ENCODE measurements at places on chromosomes 12 and 14.

GRCh38 chr14:96352708-96353107 lies 10.4 kb downstream of the ATG2B start:
- no peak for DNase-seq

GRCh38 chr12:123013185-123014095 lies 33.0 kb downstream of the ARL6IP4 start:
- no peak for DNase-seq

- DNase-seq = no peak
Observed at GRCh38 chr12:27534765-27535161, 10.8 kb downstream of the PPFIBP1 start.

DNA sequence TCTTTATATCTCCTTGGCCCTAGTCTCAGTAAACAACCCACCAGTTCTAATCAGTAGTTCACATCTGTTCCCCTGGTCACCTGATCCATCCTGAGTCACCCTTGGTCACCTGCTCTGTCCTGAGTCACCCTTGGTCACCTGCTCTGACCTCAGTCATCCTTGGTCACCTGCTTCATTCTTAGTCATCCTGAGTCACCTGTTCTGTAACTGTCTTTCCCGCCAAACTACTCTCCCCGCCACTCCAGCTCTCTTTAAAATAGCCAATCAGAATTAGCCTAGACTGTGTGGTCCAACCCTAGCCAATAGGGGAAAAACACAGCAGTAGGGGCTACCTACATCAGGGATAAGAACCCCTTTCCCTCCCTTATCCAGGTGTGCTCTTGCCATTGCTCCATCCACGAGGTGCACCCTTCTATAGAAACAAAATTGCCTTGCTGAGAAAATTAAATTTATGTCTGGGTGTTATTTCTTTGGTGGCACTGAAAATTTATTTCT lies 245.4 kb upstream of the DIO3 start:
- DNase-seq = no peak

DNA sequence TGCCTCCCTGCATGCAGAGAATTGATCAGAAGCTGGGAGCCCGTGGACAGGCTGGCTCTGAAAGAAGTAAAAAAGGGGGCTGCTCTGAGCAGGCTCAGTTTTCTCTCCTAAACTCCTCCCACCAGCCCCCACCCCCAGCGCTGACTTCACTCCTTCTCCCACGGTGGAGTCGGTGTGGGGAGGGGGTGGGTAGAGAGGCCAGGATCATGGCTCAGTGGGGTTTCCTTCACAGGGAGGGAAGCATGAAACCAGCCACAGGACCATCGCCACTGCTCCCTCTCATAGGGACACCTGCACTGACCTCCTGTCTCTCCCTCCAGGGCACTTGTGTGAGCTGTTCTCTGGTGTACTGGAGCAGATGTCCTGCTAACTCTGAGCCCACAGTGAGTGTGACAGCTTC lies 78.9 kb downstream of the STAB2 start:
- DNase-seq = no peak

- no peak for DNase-seq
Observed at GRCh38 chr14:98185036-98185435, 1087.0 kb downstream of the BCL11B start.

GRCh38 chr14:105385698-105386365 lies 12.5 kb upstream of the TEX22 start:
- DNase-seq = no peak

GRCh38 chr14:42110167-42110566 lies 503.5 kb downstream of the LRFN5 start:
- no peak for DNase-seq

GRCh38 chr14:76133103-76133502 lies 18.6 kb upstream of the GPATCH2L start:
- no peak for DNase-seq

GRCh38 chr12:121398355-121398754 lies 1.6 kb upstream of the RNF34 start:
- DNase-seq = no peak

DNA sequence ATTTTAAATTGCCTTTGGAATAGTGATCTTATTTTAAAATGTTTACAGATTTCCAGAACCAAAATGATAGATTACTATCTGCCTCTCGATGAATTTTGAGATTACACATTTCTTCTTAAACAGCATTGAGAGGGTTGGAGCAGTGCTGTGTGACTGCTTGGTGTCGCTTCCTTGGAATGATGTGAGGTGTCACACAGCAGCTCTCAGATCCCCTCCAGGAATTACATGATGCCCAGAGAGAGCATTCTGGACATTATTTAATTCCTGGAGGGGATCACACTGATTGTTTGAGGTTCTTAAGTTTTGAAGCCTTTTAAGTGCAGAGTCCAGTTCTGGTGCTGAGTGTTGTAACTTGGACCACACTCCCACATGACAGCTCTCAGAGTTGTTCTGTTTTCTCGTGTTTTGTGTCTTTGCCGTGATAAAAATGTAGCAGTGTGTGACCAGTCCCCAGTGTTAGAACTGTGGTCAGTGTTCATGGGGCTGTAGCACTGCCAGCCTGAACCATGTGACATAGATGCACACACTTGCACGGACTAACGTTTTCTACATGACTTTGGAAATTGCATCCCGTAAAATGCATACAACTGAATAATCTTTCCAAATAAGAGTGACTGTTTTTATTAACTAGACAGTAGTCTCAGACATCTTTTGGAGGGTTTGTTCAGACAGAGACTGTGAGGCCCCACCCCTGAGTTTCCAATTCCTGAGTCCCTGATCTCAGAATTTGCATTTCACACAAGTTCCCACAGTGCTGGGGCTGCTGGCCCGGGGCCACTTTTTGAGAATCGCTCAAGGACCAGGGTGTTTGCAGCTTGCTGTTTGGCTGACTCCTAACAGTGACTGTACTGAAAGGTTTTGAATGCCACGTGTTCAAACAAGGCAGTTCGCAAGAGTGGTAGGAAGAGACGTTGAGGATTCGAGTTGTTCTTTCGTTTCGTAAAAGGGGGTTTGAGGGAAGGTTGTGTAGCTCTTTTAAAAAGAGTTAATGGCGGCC lies 26.0 kb downstream of the XRCC3 start:
- DNase-seq = no peak

DNA sequence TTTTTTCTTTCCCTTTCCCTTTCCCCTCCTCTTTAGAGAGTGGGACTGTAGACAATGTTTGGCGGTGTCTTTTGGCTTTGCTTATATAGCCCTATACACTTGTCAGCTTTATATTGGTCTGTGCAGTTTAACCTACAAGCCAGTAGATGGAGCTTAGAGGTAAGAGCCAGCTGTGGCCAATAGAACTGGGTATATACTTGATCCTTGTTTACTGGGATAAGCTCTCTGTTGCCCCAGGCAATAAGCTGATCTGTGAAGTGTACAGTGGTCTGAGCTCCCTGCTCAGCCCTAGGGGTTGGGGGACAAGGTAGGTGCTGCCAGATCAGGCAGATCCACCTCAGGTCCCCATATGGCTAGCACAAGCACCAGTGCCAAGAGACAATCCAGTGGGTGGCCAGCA lies 434.1 kb downstream of the NOVA1 start:
- no peak for DNase-seq

DNA sequence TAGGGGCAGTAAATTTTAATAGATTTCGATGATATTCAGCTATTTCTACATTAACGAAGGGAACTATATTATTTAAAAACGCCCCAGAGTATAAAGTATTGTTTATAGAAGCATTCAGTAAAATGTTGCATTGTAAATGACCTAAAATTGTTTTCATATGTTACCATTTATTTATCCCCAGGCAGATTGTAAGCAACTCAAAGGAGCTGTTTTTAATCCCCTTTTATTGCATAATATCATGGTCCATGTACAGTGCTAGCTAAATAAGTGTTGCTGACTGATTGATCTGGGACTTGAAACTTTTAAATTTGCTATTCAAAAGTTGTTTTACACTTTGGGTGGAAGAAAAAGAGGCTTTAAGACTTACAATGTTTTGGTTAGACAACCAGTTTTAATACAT lies 199.0 kb upstream of the SLC38A2 start:
- no peak for DNase-seq

- no peak for DNase-seq
Observed at GRCh38 chr12:47709237-47709636, 3.4 kb upstream of the RPAP3 start.

GRCh38 chr12:56326533-56326932 lies 7.3 kb downstream of the PAN2 start:
- DNase-seq = no peak

GRCh38 chr14:56125772-56126636 lies 7.8 kb downstream of the PELI2 start:
- DNase-seq = no peak

DNA sequence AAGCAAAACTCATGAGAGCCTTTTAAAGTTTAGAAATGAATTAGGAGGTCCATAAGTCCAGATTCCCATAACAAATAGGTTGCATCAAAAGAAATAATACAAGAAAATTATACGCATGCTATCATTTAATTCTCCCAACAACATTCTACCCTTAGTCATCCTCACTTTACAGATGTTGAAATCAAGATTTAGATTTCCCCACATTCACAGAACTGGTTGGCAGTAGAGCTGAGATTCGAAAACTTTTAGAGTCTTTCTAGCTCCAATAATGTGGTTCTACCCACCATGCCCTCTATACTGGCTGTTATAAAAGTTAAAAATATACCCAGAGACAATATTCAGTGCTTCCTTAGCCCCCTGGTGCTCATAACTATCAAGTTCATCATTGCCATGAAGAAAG lies 56.6 kb upstream of the METAP2 start:
- no peak for DNase-seq

DNA sequence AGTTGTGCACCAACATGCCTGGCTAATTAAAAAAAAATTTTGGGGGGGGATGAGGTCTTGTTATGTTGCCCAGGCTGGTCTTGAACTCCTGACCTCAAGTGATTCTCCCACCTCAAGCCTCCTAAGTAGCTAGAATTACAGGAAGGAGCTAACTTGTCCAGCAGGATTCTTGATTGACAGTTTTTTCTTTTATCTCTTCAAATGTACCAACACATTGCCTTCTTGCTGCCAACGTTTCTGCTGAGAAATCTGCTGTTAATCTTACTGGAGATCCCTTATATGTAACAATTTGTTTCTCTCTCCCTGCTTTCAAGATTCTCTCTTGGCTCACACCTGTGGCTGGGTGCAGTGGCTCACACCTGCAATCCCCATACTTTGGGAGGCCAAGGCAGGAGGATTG lies 22.4 kb upstream of the MARK3 start:
- DNase-seq = no peak

DNA sequence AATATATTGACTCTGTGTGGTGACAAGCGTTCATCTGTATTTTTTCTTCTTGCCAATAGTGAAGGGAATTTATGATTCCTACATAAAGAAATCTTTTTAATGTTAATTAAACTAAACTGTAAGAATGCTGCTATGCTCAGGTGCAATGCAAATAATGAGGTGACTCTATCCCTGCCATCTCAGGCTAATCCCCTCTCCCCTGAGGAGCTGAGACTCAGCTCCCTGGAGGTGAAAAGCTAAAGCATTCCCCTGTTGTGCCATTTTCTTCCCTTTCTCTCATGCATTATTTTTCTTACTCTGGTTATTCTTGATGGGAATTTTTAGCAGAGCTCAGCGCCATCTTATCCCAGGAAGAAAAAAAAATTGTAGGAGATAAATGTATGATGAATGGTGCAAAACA lies 113.9 kb upstream of the FGD4 start:
- no peak for DNase-seq

DNA sequence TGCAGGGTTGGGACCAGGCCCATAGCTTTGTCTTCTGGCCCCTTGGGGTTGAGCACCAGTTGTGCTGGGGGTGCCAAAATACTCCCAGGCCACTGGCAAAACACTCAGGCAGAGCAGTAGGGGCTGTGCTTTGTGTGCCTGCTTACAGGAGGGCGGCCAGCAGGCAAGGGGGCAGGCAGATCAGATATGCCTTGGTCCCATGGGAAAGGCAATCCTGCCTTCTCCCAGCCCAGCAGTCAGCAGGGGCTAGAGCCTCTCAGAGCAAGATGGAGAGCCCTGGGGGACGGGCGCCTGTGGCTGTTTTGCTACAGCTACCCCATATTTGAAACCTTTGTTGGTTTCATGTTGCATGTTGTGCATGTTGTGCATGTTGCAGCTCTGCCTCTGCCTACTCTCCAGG lies 36.2 kb upstream of the TMX1 start:
- DNase-seq = no peak

- DNase-seq = peak; percentile 7
Observed at GRCh38 chr12:133130808-133131128, 341 bp downstream of the ZNF10 start.

- no peak for DNase-seq
Observed at GRCh38 chr12:71063087-71063486, 94.7 kb downstream of the TSPAN8 start.
